Aorta (tissue), 5 donors: ENCODE measurements at places on chromosomes 3 and 15. TPM values are rescaled to one million over a fixed set of nuclear protein-coding genes. Genes with fewer than 3 reads are reported as not detected.

LHFPL4 gene
- not detected for total RNA-seq

DNA sequence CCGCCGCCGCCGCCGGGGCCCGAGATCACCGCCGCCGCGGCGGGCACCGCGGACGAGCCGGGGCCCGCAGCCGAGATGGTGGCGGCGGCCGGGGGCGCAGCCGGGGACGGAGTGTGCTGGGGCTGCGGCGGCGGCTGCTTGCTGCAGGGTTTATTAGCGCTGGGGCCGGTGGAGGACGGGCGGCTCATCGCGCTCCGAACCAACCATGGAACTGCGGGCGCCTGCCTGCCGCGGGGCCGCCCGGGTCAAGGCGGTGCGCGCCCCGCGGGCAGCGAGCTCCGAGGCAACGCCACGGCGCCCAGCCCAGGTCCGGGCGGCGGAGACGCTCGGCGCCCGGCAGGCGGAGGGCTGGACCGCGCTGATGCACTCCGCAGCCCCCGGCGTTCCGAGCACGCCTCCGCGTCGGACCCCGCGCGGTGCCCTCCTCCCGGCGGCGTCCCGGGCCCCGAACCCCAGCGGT is 277 bp downstream of the SIAH2 start:
- H3K27ac ChIP-seq = peak overlapping the region; percentile 60
- H3K4me1 ChIP-seq = peaks cover 2% of the 10 kb centered on the region
- peak overlapping the region; percentile 99 for H3K4me3 ChIP-seq
- H3K27me3 ChIP-seq = no peaks in the 10 kb centered on the region

DNA sequence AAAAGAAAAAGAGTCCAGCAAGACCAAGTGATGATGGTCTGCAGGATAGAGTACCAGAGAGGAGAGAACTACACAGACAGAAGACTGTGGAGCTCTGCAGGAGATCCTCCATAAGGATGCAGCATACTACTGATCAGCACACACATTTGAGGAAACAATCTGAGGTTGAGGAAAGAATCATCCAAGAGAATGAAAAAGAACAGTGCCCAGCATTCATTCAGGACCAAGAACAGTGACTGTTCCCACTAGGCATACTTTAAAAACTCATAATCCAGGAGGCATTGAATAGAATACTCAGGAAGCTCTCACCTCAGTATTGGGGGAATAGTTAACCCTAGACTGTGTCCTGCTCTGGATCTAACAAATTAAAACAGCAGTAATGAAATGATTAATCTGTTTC is 54.9 kb downstream of the THSD4 start:
- no peaks in the 10 kb centered on the region for H3K27me3 ChIP-seq
- no peak for DNase-seq
- H3K4me3 ChIP-seq = no peak overlapping the region

GRCh38 chr3:61803983-61804382 is 242.6 kb downstream of the PTPRG start:
- H3K27ac ChIP-seq = no peak overlapping the region
- no peaks in the 10 kb centered on the region for H3K36me3 ChIP-seq
- no peak overlapping the region for H3K4me3 ChIP-seq
- DNase-seq = no peak

DNA sequence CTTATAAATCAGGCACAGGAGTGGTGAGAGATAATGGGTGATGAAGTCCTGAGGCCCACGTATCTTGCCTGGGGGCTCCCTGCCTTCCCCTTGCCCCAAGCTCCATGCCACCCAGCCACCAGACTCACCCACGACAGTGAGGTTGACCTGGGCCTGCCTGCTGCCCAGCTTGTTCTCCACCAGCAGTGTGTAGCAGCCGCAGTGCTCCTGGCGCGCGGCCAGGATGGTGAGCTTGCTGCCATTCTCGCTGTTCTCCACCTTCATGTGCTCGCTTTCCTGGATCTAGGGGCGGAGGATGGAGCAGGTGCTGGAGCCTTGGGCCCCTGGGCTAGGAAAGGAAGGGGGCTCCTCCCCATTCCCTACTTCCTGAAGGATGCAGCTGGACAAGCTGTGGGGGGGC is 79.1 kb upstream of the HACD2 start:
- no peaks in the 10 kb centered on the region for H3K27me3 ChIP-seq
- H3K4me3 ChIP-seq = no peak overlapping the region
- no peak for DNase-seq
- H3K36me3 ChIP-seq = peaks cover 17% of the 10 kb centered on the region
- H3K4me1 ChIP-seq = peaks cover 6% of the 10 kb centered on the region
